ENCODE measurements at places on chromosomes 7 and 10. TPM values are rescaled to one million over a fixed set of nuclear protein-coding genes. Genes with fewer than 3 reads are reported as not detected.

DNA sequence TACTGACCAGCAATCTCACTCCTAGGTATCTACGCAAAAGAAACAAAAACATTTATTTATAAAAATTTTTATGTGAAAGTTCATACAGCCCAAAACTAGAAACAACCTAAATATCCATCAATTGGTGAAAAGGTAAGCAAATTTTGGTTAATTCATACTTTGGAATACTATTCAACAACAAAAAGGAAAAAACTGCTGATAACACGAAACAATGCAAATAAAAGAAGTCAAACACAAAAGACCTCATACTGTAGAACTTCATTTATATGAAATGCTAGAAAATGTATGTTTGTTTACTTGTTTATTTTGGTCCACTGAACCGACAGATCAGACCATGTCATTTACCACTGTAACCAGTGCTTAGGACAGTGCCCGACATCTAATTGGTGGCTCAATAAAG lies 60.3 kb downstream of the USP6NL start:
- no peak for DNase-seq

- DNase-seq: peak; percentile 8
Measured at GRCh38 chr10:24873281-24873683, 79.1 kb downstream of the PRTFDC1 start.

- no peak for DNase-seq
Measured at GRCh38 chr10:100579261-100580090, 43.7 kb downstream of the HIF1AN start.

DNA sequence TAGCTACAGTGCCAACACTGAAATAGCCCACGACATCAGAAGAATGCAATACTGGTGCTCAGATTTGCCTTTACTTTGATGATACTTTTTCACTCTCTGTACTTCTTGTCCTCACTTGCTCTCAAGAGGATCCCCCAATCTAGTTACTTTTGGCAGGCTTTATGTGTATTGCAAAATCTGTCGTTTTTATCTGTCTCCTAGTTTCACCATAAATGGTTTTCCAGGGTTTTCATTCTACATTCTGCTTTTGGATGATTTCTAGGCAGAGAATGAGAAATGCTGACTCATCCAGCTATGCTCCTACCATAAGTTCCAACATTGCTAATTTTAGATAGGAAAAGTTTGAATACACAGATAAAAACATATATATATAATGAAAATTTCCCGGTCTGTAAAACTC lies 659.5 kb upstream of the NRG3 start:
- no peak for DNase-seq

GRCh38 chr7:23254051-23254681 lies 7.6 kb downstream of the GPNMB start:
- DNase-seq: no peak

- DNase-seq: no peak
Measured at GRCh38 chr10:1625731-1626130, 111.6 kb downstream of the ADARB2 start.

SUGCT gene
- 1.6 TPM for total RNA-seq

MLLT10 gene
- total RNA-seq: 50.6 TPM

Measured in endothelial cell (in vitro differentiated cells).